ENCODE measurements at places on chromosomes 5 and 9.

DNA sequence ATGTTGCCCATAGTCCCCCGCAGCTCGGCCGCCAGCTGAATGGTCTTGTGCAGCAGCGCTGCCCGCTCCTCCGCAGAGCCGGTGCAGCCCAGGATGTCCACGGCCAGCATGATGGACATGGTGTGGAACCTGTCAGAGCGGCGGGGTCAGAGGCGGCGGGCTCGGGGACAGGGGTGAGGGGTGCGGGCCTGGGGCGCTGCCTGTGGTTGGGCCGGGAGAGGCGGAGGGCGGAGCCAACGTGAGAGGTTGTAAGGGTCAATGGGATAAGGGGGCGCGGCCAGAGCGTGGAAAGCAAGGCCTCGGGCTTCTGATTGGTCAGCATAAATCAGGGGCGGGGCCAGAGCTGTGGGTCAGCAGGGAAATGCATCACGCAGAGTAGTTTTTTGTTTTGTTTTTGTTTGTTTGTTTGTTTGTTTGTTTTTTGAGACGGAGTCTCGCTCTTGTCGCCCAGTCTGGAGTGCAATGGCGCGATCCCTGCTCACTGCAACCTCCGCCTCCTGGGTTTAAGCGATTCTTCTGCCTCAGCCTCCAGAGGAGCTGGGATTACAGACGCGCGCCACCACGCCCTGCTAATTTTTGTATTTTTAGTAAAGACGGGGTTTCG lies 6.8 kb upstream of the TOR2A start:
- no peak for DNase-seq

DNA sequence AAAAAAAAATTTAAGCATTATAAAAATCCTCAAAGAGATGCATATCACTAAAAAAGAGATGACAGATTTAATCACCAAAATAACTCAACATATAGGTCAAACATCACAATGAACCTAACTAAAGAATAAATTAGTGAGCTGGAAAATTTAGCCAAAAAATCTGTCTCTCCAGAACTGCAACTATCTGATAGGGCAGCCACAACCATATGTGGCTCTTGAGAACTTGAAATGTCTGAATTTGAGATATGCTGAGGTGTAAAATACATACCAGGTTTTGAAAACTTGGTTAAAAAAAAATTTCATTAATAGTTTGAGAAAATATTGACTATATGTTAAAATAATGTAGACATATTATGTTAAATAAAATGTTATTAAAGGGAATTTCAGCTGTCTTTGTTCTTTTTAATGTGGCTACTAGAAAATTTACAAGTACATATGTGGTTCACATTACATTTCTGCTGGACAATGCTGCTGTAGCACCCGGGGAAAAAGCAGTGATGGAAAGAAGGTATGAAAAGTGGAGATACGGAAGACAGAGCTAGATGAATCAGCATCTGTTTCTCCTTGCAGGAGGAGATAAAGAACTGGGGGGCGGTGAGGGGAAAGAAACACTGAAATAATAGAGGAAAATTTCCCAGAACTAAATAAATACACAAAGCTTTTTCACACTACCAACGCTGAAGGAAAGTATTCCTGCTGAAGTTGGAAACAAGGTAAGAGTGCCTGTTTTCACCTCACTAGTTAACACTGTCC lies 66.1 kb downstream of the DCP2 start:
- DNase-seq, result no peak

DNA sequence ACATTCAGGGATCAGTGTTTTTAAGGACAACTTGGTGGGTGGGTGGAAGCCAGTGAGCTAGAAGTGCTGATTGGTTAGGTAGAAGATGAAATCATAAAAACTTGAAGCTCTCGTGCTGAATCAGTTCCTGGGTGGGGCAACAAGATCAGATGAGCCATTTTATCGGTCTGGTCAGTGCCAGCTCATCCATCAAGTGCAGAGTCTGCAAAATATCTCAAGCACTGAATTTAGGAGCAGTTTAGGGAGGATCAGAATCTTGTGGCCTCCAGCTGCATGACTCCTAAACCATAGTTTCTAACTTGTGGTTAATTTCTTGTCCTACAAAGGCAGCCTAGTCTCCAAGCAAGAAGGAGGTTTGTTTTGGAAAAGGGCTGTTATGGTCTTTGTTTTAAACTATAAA lies 166.4 kb downstream of the FAM170A start:
- DNase-seq, result no peak

GRCh38 chr5:90866915-90867731 lies 308.5 kb downstream of the ADGRV1 start:
- no peak for DNase-seq

- no peak for DNase-seq
Observed at GRCh38 chr9:136901516-136902258, 15.4 kb downstream of the TRAF2 start.

- no peak for DNase-seq
Observed at GRCh38 chr5:180421672-180422071, 68.5 kb upstream of the GFPT2 start.

GRCh38 chr9:87199782-87200181 lies 252.5 kb upstream of the GAS1 start:
- DNase-seq, result no peak

DNA sequence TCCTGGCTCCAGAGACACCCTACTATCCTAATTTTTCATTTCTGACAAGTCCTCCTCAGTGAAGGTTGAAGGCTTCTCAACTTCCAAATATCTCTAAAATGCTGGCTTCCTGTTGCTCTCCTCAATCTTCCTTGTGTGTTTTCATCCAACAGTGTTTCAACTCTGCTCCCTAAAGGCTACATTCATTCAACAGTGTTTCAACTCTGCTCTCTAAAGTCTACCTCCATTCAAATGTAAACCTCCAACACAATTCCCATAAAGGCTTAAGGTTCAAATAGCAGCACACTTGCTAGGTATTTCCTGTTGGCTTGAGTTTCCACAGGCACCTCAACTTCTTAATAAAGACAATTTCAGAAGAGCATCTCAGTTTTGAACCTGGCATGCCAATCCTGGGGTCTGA lies 164.8 kb downstream of the HINT1 start:
- DNase-seq, result no peak

DNA sequence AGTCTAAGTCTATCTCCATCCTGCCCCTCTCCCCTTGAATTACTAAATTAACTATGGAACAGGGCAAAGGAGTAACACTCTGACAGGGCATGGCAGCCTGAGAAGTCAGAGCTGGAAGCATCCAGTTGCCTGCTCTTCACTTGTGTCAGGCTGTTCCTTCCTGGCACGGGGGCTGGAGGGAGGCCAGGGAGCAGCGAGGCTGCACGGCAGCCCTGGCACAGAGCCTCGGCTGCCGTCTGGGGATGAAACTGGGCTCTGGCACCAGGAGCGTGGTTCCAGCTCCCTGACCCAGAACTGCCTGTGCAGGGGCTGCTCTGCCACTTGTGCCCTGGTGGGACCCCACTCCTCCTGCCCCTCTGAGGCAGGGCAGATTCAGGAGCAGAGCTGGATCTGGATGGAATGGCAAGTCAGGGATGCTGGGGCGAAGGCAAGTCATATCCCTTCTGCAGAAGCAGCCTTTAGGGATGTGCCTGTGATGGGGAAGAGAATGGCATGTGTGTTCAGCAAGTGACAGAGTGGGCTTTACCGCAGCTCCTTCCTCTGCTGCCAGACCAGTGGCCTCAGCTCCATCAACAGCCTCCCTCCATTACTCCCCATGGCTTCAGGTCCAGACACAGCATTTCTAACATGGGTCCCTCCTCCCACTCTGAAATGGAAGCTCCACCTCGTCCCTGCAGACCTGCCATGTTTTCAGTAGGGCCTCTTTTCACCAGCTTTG lies 42.2 kb upstream of the PDE8B start:
- peak; percentile 67 for DNase-seq

DNA sequence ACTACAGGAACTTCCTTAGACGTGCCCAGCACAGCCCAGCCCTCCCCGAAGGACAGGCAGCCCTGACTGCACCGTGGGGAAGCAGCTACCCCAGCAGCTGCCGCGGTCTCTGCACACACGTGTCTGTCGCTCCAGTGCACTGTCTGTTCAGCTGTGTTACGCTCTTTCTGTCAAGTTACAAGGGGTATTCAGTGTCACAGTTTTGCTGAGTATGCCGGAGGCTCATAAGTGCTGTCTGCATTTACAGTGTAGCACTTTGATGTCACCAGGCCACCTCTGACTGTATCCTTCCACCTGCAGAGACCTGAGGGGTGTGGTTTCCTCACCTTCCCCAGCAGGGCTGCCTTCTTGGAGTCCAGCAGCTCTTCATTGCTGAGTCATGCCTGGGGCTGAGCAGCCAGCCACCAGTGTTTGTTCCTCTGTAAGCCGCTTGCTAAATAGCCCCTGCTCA lies 126.8 kb downstream of the EHMT1 start:
- DNase-seq, result no peak

- no peak for DNase-seq
Observed at GRCh38 chr5:116402235-116402634, 172.4 kb downstream of the SEMA6A start.

GRCh38 chr5:172584638-172585037 lies 56.4 kb upstream of the NEURL1B start:
- no peak for DNase-seq

- DNase-seq, result no peak
Observed at GRCh38 chr5:138064526-138064925, 19.3 kb upstream of the WNT8A start.

GRCh38 chr5:67133217-67133616 lies 63.4 kb downstream of the CD180 start:
- DNase-seq, result no peak

DNA sequence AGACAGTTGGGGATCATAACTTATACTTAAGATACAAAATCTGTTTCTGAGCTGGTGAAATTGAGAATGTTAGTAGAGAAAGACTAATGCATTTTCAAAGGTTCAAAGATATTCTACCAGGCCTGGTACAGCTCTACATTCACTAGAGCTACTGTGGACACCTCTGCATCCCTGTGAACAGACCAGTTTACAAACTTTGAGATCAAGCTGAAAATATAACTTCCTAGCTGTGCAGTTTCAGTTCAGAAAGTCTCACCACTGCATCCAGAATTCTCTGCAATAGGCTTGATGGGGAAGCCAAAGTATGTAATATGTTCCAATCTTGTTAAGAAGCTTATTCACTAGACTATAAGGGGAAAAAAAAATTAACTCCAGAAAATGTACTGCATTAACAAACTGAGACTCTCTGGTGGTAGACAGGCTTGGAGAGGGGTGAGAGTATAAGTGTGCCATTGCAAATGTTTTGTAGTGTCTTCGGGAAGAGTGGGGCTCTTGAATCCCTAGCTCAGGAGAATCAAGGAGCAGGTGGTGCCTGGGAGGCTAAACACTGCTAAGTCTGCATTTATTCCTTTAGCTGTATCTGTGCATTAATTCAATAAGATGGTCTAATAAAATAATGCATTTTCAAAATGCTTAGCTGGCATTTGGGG lies 671.9 kb downstream of the NR2F1-AS1 start:
- DNase-seq, result no peak

DNA sequence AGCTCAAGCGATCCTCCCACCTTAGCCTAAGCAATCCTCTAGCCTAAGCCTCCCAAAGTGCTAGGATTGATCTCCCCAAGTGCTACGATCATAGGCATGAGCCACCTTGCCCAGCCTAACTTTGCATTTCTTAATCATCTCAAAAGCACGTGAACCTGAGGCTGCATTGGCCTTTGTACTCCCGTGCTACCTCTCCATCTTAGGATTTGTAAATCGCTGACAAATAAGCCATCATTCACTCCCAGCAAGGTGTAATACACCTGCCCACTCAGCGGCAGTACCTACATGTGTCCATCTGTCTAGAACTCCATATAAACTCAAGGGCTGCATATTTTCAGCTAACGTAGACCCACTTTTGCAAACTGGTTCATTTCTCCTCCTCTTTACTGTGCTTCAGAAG lies 2.8 kb downstream of the ANKH start:
- DNase-seq, result no peak

DNA sequence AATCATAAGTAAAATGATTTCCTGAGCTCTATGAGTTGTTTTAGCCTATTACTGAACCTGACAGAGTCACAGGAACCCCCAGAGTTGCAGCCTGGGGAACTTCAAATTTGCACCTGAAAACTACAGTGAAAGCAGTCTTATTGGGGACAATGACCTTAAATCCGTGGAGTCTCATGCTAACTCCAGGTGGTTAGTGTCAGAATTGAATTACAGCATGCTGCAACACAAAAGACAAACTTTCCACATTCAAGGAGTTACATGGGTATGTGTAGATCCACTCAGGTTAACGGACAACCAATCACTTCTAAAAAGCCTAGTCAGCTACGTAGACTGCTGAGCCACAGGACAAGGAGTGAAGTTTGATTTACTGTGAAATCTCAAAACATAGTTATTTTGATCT lies 49.7 kb downstream of the PLPP1 start:
- no peak for DNase-seq

- DNase-seq, result no peak
Observed at GRCh38 chr9:81589392-81589791, 100.0 kb downstream of the TLE1 start.

GRCh38 chr9:89410641-89411350 lies 87.1 kb downstream of the SEMA4D start:
- DNase-seq, result no peak

DNA sequence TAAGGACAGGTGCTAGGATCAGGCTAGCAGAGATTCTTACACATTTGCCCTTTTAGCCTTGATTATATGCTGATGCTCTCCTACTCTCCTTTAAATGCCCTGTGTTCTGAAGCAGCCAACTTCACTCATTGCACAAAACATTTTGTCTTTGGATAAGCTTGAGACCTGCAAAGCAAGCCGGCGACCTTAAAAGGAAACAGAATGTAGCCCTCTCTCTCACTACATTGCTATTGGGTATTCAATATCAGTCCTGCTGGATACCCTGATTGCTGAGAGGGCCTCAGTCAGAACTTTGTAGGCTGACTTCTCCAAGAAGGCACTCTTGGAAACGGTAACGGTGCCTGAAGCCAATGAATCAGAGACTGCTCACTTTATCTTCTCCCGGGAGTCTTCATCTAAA lies 528.9 kb downstream of the DTWD2 start:
- no peak for DNase-seq

- no peak for DNase-seq
Observed at GRCh38 chr5:31113101-31113500, 80.4 kb upstream of the CDH6 start.

GRCh38 chr9:16879416-16879815 lies 8.9 kb upstream of the BNC2 start:
- DNase-seq, result no peak

GRCh38 chr5:157598350-157598936 lies 22.9 kb upstream of the ADAM19 start:
- DNase-seq, result no peak

- DNase-seq, result no peak
Observed at GRCh38 chr5:1129711-1130055, 17.8 kb upstream of the SLC12A7 start.

GRCh38 chr9:128765499-128765898 lies 6.2 kb downstream of the ZER1 start:
- DNase-seq, result no peak

GRCh38 chr9:70902692-70903131 lies 218.7 kb downstream of the TRPM3 start:
- DNase-seq, result no peak

GRCh38 chr9:37950561-37950960 lies 46.6 kb upstream of the SLC25A51 start:
- DNase-seq, result no peak

GRCh38 chr5:131563434-131564228 lies 71.4 kb downstream of the RAPGEF6 start:
- no peak for DNase-seq
